ENCODE measurements at places on chromosomes 4 and X.
A peak's percentile ranks its signal among the peaks of the same experiment; 100 is the strongest.

DNA sequence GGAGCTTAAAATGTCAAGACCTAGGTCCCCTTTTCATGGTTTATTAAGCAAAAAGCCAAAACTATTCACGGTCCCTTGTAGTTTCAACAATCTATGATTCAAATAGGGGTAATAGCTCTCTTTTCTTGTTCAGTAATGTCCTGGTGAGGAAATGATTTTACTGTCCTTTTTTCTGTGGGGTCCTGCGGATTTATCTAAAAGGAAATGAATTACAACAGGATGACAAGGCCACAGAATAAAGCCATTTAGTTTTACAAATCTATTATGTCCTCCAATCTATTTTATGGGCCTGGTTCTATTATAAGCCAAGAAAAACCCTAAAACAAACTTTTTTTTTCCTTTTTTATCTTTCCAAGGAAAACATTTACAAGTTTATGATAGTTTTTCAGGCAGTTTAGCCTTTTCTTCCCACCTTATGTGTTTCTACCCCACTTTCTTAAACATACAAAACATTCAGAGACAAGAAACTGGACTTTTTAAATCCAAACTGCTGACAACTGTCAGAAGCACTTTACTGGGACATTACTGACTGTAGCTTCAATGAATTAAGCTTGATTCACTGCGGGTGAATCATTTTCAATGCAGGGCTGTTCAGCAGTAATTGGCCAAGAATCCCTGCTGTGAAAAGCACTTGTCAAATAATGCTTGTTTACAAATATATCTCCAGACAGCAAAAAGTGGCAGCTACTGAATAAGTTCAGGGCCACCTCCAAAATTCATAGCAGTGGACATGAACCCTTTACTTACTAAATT lies 4.3 kb downstream of the EPHA5 start:
- peaks cover 30% of the 10 kb centered on the region for H3K27me3 ChIP-seq
- H3K4me1 ChIP-seq = no peaks in the 10 kb centered on the region
- DNase-seq = no peak
- no peaks in the 10 kb centered on the region for H3K36me3 ChIP-seq
- H3K4me3 ChIP-seq = no peak overlapping the region

DNA sequence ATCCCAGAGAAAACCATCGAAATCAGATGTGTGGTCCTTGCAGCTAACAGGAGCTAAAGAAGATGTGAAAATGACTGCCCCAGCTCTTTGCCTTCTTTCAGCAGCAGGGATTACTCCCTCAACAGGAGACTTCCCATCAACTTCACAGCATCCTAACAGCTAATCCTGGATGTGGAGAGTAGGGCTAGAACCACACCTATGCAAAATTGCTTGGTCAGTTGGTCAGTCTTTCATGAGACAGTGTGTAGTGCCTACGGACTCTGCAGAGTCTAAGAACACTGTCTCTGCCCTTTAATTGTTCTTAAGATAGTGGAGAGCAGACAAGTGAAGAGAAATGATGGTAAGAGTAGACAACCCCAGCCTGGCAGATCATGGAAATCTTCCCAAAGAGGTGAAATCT lies 133.5 kb downstream of the COL4A6 start:
- peaks cover 9% of the 10 kb centered on the region for H3K27me3 ChIP-seq
- no peak overlapping the region for H3K4me3 ChIP-seq
- DNase-seq = no peak
- H3K36me3 ChIP-seq = no peaks in the 10 kb centered on the region
- no peak overlapping the region for H3K27ac ChIP-seq

DNA sequence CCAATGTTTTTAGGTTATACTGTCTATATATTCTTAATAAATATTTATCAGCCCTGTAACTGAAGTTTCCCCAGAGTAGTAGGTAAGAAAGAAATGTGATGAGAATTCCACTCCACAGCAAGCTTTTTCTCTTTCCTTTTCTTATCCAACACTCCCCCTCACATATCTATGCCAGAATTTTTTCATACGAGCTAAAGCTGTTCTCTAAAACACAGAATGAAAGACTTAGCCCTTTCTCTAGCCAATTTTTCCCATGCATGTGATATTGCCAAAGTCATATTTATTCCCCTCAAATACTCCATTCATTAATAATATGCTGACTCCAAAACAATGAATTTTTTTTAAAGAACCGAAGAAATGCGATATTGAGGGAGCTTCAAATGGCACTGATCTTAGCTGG lies 32.3 kb downstream of the VEGFC start:
- no peaks in the 10 kb centered on the region for H3K4me1 ChIP-seq
- H3K36me3 ChIP-seq = no peaks in the 10 kb centered on the region
- DNase-seq = no peak
- H3K27ac ChIP-seq = no peak overlapping the region
- no peak overlapping the region for H3K4me3 ChIP-seq

DNA sequence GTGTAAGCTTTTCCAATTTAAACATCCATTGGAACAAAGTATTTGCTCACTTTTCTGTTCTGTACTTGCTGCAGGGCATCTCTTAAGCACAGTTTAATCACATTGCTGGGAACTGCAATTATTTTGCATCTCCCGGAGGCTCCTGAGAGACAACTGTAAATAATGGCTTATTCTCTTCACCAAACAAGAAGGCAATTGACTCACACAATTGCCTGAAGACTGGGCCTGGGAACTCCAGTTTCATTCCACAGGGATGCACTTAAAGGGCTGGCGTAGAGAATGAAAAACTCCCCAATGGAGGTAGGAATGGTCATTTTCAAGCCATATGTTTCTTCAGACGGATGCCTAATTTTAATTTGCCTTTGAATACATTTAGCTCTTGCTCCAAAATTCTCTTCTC lies 29.5 kb downstream of the TFDP3 start:
- H3K36me3 ChIP-seq = no peaks in the 10 kb centered on the region
- no peaks in the 10 kb centered on the region for H3K27me3 ChIP-seq
- no peaks in the 10 kb centered on the region for H3K4me1 ChIP-seq

- H3K4me3 ChIP-seq = no peak overlapping the region
- no peak for DNase-seq
- H3K4me1 ChIP-seq = no peaks in the 10 kb centered on the region
- H3K27me3 ChIP-seq = no peaks in the 10 kb centered on the region
- no peak overlapping the region for H3K27ac ChIP-seq
These were observed 117.0 kb downstream of the CBLL2 start for GRCh38 chrX:22389556-22390179.

DNA sequence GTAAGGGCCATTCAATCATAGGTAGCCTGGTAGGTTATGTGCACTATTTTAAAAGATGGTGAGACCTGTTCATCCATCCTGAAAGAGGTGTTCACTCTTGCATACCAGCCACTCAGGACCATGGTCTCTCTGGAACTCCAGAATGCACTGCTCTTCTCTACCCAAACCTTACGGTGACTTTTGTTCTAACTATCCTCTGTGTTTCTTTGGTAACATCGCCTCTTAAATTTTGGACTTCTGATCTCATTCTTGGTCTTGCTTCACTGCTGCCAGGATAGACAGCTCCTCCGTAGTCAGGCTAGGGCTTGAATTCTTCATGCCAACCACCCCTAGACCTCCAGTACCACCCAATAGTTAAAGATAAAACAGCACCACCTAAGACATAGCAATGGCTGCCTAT lies 346.3 kb upstream of the GALNT7 start:
- H3K4me1 ChIP-seq = no peaks in the 10 kb centered on the region
- H3K27me3 ChIP-seq = no peaks in the 10 kb centered on the region
- no peak overlapping the region for H3K27ac ChIP-seq

DNA sequence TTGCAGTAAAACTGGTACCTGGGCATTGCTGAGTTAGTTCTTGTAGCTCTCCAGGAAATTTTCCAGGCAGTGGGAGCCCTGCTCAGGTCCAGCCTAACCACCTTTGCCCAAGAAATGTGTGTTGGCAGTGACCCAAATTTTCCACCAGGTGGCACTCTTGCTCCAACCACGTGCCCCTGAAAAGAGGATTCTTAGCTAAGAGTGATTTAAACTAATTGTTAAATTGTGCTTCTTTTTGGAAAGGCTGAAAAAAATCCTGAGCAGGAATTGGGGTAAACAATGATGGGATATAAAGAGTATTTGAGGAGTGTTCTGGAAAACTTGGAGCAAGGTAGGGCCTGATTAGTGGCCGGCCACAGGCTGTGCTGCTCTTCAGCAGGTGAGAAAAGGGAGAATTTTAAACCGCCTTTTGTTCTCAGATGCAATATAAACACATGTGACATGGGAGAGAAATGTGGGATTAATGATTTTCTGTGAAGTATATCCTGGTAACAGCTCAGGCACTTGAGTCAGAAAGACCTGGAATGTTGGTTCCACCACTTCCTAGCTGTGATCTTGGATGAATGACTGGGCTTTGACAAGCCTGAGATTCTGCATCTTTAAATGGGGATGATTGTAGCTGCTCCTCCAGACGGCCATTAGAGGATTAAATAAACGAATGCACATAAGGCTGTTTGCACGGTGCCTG lies 219.6 kb downstream of the PTTG2 start:
- DNase-seq = peak; percentile 64
- no peak overlapping the region for H3K27ac ChIP-seq
- H3K36me3 ChIP-seq = no peaks in the 10 kb centered on the region

GRCh38 chrX:105781804-105782203 lies 40.5 kb upstream of the NRK start:
- H3K27me3 ChIP-seq = no peaks in the 10 kb centered on the region
- no peak for DNase-seq
- H3K4me1 ChIP-seq = no peaks in the 10 kb centered on the region
- no peaks in the 10 kb centered on the region for H3K36me3 ChIP-seq
- H3K4me3 ChIP-seq = no peak overlapping the region

DNA sequence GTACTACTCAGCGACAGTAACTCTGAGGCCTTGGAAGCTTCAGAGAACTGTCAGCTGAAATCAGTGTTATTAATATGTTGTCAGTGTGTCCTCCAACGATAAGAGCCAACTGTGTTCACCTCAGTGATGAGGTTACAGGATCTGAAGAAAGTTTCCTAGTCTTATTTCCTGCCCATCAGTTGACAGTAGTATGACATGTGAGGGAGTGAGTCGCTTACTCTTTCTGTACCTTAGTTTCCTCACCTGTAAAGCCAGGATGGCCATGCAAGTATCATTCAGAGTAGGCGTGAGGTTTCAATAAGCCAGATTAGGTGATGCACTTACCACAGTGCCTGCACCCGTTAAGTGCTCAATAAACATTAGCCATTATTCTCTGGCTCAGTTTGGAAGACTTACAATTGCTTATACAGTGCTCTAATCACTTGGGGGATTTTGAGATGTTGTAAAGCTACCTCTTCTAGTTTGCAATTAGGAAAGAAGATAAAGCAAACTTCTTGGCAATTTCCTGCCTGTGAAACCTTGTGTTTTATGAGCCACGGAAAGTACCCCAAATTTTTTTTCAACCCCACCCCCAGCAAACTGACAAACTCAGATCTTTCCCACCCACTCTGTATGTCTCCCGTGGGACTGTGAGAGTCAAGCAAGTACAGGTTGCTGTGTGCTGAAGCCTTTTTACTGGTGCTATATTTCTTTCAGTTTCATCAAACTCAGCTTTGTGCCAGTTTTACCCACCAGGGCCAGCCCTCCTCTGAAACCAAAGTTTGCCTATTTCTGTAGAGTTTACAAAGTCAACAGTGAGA lies 62.2 kb downstream of the ANXA3 start:
- no peak overlapping the region for H3K27ac ChIP-seq
- H3K27me3 ChIP-seq = no peaks in the 10 kb centered on the region
- no peak for DNase-seq
- H3K4me3 ChIP-seq = no peak overlapping the region
- peaks cover 1% of the 10 kb centered on the region for H3K36me3 ChIP-seq

DNA sequence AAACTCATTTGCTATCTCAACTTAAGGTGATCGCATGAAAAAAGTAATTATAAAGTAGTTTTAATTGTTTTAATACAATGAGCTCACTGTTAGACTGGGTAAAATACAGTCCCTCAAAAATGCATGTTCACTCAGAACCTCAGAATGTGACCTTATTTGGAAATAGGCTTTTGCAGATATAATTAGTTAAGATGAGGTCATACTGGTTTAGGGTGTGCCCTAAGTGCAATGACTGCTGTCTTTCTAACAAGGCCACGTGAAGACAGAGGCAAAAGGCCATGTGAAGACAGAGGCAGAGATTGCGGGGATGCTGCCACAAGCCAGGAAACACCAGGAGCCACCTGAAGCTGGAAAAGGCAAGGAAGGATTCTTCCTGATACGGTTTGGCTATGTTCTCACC lies 262.1 kb downstream of the NKX6-1 start:
- no peaks in the 10 kb centered on the region for H3K36me3 ChIP-seq
- no peak overlapping the region for H3K27ac ChIP-seq
- no peak for DNase-seq
- H3K4me1 ChIP-seq = no peaks in the 10 kb centered on the region
- H3K4me3 ChIP-seq = no peak overlapping the region
- no peaks in the 10 kb centered on the region for H3K27me3 ChIP-seq

DNA sequence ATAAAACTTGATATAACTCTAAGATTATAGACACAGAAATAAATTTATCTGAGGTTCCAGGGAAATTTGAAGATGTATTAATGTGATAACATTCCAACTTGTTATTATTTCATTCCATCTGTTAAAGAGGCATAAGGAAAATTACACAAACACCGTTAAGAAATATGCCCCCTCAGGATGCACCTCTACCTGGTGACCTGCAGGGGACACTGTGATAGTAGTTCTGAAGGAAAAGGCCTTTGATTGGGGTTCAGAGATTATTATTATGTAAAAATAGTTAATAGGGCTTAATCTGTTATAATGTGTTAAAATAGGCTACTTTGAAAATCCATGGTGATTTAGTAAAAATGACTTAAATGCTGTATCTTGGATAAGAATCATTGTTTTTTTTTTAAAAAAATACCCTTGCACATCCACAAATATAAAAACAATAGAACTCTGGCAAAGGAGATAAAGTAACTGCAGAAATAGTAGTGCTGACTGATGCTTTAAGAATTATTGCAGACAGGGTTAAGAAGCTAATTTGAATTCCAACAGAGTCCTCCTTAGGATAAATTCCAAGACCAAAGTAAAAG lies 6.1 kb upstream of the ABRAXAS1 start:
- no peak overlapping the region for H3K27ac ChIP-seq
- peaks cover 6% of the 10 kb centered on the region for H3K27me3 ChIP-seq
- H3K4me1 ChIP-seq = no peaks in the 10 kb centered on the region
- peaks cover 1% of the 10 kb centered on the region for H3K36me3 ChIP-seq
- no peak overlapping the region for H3K4me3 ChIP-seq
- DNase-seq = no peak

- no peaks in the 10 kb centered on the region for H3K4me1 ChIP-seq
- no peaks in the 10 kb centered on the region for H3K36me3 ChIP-seq
- no peaks in the 10 kb centered on the region for H3K27me3 ChIP-seq
- H3K4me3 ChIP-seq = no peak overlapping the region
- no peak overlapping the region for H3K27ac ChIP-seq
- no peak for DNase-seq
These were observed 467.0 kb downstream of the STIM2 start for GRCh38 chr4:27327421-27328181.

DNA sequence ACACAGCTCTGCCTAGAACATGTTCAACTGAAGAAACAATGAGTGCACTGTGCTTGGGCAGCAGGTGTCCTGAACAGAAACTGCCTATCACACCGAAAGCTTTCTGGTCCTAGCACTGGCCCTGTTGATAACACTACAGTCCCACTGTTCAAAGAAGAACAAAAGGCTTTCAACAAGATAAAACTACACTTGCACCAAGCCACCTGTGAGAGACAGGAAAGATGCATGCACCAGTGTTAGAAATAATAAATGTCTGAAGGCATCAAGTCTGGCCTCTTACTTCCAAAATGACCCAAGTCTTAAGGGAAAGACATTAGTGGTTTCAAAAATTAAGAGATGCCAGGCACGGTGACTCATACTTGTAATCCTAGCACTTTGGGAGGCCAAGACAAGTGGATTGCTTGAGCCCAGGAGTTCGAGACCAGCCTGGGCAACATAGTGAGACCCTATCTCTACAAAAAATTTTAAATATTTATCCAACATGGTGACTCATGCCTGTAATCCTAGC lies 68.7 kb downstream of the APBB2 start:
- H3K4me3 ChIP-seq = no peak overlapping the region
- H3K27me3 ChIP-seq = no peaks in the 10 kb centered on the region
- H3K4me1 ChIP-seq = no peaks in the 10 kb centered on the region
- DNase-seq = no peak

Data from central memory CD8-positive, alpha-beta T cell (primary cell).